ENCODE measurements at places on chromosomes 13 and 19.

DNA sequence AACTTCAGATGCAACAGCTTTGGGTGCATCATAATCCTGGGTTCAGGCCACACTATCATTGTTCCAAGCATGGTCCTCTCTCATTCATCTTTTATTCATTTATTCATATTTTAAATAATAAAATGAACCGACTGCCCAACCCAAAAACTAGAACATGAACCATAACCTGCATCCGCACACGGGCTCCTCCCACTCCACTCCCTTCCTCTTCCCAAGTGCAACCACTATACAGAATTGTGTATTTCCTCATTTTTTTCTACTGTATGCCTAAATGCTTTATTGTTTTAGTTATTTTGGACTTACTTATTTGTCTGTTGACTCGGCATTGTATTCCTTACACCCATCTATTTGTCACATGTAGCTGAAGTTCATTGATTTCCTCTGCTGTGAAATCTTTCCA is 30.7 kb upstream of the POMP start:
- no peak for DNase-seq

DNA sequence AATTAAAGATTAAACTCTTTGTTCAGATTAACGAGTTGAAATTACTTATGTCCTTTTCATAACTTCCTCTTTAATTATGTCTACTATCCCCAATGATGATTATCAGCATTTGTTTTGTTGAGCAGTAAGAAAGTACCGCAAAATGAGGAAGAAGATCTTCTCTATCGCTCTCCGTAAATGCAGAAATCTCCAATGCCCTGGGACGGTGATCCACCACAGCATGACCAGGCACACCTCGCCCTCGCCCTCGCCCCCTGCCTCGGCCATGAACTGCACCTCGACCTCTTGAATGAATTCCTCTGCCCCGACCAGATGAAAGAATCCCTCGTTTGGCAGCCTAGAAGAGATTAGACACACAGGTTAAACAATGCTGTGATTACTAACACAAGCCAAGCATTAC is 69.1 kb downstream of the RBM26 start:
- no peak for DNase-seq

GRCh38 chr13:49789968-49790367 is 2.5 kb downstream of the KPNA3 start:
- DNase-seq: no peak

- DNase-seq: no peak
These were observed at the start of gene CAPN12 for GRCh38 chr19:38744298-38744681. Gene CAPN12 (minus strand): TSS chr19:38744474. CDS start chr19:38744165, 309 bp downstream.

DNA sequence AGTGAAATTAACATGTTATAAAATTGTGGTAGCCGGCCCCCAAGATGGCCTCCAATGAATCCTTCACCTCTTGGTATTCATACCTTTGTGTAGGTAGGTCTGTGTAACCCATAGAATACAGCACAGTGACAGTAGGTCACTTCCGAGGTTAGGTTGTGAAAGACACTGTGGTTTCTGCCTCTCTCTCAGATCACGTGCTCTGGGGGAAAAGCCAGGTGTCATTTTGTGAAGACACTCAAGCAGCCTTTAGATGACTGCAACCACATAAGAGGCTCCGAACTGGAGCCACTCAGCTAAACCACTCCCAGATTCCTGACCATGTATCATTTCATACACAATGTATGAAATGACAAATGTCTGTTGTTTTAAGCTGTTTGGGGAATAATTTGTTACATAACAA is 9.8 kb upstream of the USPL1 start:
- DNase-seq: no peak

DNA sequence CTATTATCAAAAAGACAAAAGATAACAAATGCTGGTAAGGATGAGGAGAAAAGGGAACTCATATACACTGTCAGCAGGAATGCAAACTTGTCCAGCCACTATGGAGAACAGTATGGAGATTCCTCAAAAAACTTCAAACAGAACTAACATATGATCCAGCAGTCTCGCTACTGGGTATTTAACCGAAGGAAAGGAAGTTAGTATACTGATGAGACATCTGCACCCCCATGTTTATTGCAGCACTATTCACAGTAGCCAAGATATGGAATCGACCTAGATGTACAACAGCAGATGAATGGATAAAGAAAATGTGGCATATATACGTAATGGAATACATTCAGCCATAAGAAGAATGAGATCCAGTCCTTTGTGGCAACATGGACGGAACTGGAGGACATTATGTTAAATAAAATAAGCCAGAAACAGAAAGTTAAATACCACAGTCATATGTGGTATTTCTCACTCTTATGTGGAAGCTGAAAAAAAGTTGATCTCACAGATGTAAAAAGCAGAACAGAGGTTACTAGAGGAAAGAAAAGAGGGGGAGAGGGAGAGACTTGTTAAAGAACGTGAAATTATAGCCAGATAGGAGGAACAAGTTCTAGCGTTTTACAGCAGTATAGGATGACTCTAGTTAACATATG is 83.2 kb downstream of the RUBCNL start:
- no peak for DNase-seq

DNA sequence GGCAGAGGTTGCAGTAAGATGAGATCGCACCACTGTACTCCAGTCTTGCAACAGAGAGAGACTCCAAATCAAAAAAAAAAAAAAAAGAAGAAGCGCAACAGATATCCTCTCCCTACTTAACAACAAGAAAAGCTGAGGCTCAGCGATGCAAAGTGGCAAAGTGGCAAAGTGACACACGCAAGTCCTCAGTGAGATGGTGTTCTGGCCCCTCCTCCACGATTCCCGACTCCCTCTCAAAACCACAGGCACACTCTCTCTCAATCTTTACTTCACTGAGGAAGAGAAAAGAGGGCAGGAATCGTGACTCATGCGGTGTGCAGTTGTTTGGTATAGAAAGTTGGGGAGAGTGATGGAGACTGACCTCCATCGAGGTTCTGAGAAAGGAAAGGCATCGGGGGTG is 12.6 kb downstream of the FFAR2 start:
- no peak for DNase-seq

GRCh38 chr19:37334179-37335071 is 36.5 kb upstream of the ZNF527 start:
- peak; percentile 95 for DNase-seq

DNA sequence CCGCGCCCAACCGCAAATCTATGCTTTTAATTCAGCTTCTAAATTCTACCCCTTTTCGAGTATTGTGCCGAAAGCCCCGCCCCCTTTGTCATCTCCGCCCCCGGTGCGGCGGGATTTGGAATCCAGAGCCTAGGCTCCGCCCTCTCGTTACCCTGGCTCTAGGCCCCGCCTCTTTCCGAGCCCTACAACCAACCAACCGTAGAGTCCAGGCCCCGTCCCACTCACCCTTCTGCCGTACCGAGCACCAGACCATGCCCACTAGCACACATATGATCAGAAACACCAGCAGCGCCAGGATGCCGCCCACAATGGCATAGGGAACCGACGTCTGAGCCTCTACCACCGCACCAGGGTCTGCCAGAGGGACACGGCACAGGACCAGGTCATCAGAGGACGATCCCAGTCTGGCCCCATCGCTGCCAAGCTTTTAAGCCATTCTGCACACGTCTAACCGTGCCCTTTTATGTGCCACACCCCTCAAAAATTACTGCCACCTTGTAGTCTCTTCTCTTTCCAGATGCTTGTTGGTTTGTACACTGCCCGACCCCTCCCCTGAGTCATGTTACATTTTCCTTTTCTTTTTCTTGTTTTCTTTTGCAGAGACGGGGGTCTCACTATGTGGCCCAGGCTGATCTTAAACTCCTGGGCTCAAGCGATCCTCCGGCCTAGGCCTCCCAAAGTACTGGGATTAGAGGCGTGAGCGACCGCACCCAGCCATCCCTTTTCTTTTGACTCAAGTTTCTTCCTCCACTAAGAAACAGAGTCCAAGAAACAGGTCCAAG is 4.7 kb upstream of the ZNF428 start:
- DNase-seq: peak; percentile 94

All from ELF-1 (cell line).